ENCODE measurements at places on chromosomes 5 and 9. TPM values are rescaled to one million over a fixed set of nuclear protein-coding genes. Genes with fewer than 3 reads are reported as not detected.
A peak's percentile ranks its signal among the peaks of the same experiment; 100 is the strongest.

DNA sequence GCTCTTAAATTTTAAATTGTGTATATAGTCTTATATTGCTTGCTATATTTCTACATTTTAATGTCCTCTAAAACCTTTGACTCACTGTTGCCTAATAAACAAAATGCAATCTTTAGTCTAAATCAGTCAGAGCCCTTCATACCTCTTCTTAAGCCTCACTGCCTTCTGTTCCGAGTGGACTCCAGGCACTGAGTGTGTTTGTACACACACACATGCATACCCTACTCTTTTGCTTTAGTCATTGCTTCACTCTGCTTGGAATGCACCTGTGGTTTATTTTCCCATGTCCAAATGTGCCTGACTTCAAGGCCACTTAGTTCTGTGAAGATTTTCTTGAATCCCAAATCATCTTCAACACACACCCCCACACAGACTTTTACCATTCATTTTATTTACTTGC lies 60.9 kb downstream of the SLC12A2 start:
- DNase-seq, result no peak

- no peak for DNase-seq
Observed at GRCh38 chr5:126450346-126450745, 27.1 kb downstream of the GRAMD2B start.

- peak; percentile 82 for DNase-seq
Observed at GRCh38 chr5:112419986-112420864, 1.1 kb upstream of the EPB41L4A start.

DNA sequence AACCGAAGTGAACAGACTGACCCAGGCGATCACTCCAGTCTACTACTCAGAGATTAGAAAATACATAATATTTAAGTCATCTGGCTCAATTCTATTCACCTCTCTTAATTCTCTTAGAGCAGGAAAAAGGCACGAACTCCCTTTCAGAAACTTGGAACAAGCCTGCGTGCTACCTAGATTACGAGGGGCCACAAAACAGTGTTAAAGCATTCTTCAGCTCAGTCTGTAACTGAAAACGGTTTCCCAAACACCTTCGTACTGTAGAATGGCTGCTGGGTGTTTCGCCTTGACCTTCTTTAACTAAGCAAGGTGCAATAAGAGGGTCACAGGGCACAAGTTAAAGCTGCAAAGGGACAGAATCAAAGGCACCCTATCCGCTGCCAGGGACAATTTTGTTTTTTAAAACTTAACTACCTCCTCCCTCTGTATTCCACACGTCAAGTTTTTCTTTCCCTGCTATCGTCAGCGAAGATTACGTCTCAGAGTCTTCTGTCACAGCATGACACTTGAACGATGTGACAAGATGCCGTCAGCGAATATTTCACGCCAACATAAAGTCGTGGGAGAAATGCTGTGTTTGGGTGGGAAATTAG lies 687 bp downstream of the LYSMD3 start:
- DNase-seq, result no peak

GRCh38 chr5:32076699-32077695 lies 97.1 kb downstream of the GOLPH3 start:
- DNase-seq, result no peak

- no peak for DNase-seq
Observed at GRCh38 chr9:74556685-74557084, 59.5 kb downstream of the RORB start.

Gene UCK1
- total RNA-seq, result 22.6 TPM

Gene PDZD2
- 2.3 TPM for total RNA-seq
